Stimulated activated CD8-positive, alpha-beta memory T cell treated with anti-CD3 and anti-CD28 coated beads, Interleukin-7, amount 100 ng/mL, for 4 hours (primary cell): ENCODE measurements at places on chromosomes 3 and 15.

DNA sequence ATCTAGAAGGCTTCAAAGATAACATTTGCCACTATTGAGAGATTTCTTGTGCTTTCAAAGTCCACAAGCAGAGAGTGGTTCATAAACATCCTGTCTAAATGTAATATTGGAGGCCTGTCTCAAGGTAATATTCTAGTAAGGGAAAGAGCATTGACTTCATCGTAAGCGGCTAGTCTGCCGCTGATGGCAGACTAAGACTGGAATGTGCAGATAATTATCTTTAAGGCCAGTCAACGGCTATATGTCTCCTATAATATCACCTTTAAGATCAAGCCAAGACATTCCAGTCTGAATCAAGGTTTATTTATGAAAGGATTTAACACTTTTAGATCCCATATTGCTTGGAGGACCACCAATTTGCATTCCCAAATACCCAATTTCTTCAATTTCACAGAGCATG, 424.2 kb upstream of the WNT5A start:
- no peak for DNase-seq

- no peak for DNase-seq
Observed at GRCh38 chr3:159922861-159923312, 65.7 kb upstream of the IL12A start.

- no peak for DNase-seq
Observed at GRCh38 chr3:133277813-133278212, 122.0 kb upstream of the BFSP2 start.

DNA sequence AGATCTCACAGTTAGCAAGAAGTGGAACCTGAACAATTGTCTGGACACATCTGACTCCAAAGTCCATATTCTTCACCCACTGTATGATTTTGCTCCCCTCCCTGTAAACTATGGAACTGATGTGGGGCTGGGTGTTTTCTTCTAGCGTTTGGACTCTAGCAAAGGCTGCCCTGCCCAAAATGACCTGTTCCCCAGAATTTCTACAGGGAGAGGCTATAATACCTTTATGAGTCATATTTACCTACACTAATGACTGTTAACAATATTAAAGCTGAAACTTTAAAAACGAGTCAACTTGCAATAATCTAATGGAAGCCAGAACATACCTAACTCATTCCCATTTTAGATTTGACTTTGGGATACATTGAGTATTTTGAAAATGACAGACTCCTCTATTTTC, 531.2 kb upstream of the CFAP20DC start:
- no peak for DNase-seq

DNA sequence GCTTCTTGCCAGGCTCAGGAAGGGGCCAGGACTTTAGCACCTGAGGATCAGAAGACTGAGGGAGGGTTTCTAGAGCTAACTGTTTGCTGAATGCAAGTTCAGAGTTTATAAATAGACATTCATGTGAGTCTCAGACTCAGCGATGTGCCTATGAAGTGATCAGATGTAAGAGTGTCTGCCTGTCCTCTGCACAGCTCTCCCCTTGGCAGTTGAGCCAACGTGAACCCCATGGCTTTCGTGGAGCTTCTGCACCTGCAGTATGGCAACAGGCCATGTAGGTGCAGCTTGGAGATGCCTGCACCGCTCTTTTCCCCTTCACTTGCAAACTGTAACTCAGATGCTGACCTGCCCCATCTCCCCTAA, 141.9 kb downstream of the CHDH start:
- no peak for DNase-seq

DNA sequence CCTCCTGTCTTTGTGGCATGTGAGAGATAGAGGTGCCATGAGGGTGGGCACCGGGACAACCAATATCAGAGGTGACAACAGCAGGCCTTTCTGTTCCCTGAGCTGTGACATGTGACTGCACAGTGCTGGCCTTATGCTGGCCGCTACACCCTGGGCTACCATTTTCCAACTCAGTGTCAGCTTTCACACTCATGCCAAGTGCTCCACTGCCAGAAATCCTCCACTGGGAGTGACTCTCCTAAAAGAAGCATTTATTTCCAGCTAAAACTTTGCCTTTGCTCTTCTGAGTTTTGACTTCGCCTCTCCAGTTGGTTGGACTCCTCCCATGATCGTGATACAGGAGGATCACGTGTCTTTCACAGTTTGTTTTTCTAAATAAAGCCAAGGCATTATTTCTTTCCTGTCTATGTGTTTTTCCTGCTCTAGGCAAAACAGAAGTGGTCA, 31.4 kb downstream of the CA12 start:
- no peak for DNase-seq

- DNase-seq: no peak
Observed at GRCh38 chr3:45597171-45597570, 2.6 kb downstream of the LIMD1 start.

DNA sequence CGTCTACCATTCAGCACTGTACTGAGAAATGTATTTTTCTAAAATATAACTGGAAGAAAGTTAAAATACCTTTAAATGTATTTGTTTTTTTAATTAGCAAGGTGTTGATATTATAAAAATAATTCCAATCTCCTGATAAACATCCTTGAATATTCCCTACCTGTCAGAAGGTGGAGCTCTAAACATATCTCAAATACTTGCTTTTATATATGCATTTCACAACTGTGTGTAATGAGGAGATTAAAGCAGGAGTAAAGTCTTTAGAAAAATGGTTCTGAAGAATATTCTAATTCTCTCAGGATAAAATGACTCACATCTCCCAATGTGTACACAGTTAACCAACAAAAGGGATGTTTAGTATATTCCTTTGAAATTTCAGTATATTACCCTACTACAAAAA, 422.7 kb downstream of the PLCL2 start:
- no peak for DNase-seq

DNA sequence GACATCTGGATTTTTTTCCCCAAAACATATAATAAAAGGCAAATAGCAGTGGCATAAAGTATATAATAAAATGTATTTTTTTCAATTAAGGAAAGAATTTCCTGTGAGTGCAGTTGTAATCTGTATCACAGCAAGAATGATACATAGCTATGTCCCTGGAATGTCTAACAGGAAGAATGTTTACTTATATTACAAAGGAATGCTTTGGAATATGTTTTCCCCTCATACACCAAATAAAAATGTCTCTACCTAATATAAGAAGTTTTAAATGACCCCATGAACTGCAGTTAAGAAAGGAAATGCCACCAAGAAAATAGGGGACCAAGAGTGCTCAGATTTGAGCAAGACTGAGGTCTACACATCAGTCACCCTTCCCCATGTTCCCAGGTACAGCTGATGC, 38.0 kb upstream of the ATP11B start:
- DNase-seq: no peak

DNA sequence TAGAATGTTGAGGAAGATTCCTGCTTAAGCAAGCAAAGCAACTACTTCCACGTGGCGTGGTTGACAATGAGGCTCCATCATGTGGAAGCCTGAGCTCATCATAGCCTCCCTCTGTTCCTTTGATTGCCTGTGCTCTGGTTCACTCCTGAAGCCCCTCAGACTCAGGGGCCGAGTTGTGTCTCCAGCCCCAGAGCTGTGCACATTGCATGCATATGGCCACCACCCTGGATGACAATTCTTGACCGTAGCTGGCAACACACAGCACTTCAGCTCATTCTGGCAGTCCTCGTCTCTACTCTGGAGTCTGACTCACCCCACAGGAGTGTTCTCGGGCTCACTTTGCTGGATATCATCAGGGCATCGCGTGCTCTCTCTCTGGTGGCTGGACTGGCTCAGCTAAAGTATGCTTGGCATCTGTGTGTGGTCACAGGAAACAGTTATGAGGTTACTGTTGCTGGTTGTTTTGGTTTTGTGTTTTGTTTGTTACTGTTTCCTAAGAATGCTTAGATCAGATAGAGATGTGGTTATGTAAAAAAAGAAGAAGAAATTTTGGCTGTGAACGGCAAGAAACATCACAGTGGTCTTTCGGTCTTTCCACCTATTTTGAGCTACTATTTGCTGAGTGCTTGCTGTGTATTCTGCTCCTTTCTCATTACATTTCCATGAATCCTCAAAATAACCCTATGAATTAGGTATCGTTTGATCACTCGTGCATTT, 41.6 kb upstream of the MRPS22 start:
- no peak for DNase-seq

DNA sequence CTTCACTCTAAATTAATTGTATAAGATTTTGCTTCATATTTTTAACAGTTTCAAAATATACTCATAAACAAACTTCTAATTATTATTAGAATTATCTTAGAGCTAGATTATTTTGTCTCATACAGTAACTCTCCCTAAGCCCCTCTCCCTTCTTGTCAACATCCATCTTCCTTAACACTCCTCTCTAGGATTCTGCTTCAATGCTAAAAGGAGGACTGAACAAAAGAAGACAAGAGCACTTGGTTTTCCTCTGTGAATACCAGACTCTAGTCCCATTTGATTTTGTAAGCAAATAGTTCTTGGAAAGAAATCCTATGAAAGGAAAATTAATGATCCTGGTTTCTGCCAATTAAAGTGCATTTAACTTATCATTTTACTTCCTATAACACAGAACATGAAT, 91.8 kb downstream of the KCNMB2 start:
- no peak for DNase-seq

- DNase-seq: no peak
Observed at GRCh38 chr3:14866627-14867026, 47.9 kb downstream of the FGD5 start.

GRCh38 chr15:56963710-56964109, 45.3 kb downstream of the TCF12 start:
- no peak for DNase-seq

- no peak for DNase-seq
Observed at GRCh38 chr15:83210619-83211018, 3.0 kb upstream of the HDGFL3 start.

- no peak for DNase-seq
Observed at GRCh38 chr3:159922193-159922840, 66.3 kb upstream of the IL12A start.
